Glomerular endothelial cell (primary cell): ENCODE measurements at places on chromosomes 12 and 14. TPM values are rescaled to one million over a fixed set of nuclear protein-coding genes. Genes with fewer than 3 reads are reported as not detected.
A peak's percentile ranks its signal among the peaks of the same experiment; 100 is the strongest.

DNA sequence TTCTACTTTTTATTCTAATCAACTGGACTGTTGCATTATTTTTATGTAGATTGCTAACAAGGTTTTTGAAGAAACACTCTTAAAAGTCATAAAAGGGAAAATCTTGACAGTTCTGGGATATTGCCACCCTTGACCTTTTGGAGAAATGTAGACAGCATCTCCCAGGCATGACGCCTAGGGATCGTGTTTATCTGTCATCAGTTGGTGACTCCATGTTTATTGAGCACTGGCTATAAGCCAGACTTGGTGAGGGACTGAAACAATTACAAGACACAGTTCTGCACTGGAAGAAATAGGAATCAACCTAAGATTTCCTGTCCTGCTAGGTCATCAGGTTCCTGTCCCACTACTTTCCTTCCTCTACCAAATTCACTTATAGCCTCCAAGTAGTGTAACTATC lies 34.5 kb downstream of the HMGA2 start:
- DNase-seq: no peak

DNA sequence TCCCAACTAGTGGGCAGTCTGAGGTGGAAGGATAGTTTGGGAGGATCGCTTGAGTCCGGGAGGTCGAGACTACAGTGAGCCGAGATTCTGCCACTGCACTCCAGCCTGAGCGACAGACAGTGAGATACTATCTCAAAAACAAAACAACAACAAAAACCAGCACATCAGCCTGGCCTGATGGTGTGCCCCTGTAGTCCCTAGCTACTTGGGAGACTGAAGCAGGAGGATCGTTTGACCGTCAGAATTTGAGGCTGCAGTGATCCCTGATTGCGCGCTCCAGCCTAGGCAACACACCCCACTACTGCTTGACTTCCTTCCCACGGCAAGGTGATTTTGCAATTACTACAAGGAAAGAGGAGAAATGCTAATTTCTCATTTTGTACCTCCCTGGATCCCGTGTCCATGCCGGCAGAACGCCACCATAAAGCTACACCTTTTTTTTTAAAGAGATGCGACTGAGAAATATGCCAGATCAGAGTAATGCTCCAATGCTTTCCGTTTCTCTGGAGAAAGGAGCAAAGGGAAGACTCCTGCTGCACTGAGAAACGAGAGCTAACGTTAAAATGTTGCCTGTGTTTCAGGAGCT lies 672 bp upstream of the SCFD1 start:
- no peak for DNase-seq

DNA sequence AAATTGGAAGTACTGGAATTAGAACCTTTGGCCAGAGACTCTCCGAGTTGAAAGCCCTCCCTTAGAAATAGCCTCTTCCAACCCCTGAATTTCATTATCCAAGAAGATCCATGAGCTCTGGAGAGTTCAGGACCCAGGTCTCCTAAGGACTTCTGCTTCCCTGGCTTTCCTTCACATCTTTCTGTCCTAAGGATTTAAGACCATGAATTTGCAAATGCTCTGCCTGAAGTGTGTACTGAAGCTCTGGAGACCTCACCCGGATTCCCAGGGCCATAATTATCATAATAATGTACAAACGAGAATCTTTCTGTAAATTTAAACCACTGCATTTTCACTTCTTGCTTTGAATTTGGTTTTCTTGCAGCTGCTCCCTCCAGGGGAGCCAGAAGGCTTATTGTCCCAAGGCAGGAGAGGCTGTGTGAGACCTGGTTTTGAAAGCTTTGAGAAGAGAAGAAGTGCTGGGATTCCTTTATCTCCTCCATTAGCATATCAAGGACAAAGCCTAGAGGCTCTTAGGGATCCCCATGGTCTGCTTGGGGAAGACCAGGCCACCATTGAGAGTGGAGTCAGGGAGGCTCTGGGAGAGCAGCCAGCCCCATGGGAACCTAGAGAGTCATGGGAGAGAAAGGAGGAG lies 41.1 kb downstream of the GLRX5 start:
- no peak for DNase-seq

GRCh38 chr12:26345471-26346003 lies 150.2 kb downstream of the SSPN start:
- DNase-seq: no peak

TAS2R14 gene
- total RNA-seq: 1.6 and 5.5 TPM in 2 replicates

TPPP2 gene
- total RNA-seq: not detected in 2 replicates

GRCh38 chr12:4303750-4304149 lies 17.3 kb upstream of the TIGAR start:
- DNase-seq: no peak

- DNase-seq: no peak
These were observed 251.2 kb upstream of the EGLN3 start for GRCh38 chr14:34201909-34202637.

- no peak for DNase-seq
These were observed 10.9 kb upstream of the LGMN start for GRCh38 chr14:92759300-92759678.

DNA sequence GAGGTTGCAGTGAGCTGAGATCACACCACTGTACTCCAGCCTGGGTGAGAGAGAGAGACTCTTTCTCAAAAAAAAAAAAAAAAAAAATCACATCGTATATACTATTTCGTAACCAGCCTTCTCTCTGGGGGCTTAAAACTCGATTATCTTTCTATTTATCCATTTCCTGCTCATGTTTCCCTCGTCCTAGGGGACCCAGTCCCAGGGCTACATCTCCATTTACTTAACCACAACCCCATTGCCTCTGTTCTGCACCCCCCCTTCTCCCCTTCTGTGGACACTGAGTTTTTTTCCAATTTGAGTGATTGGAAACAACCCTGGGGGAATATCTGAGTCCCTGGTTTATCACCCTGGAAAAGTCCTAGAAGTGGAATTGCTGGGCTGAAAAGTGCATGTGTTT lies 36.2 kb upstream of the YY1 start:
- no peak for DNase-seq

DNA sequence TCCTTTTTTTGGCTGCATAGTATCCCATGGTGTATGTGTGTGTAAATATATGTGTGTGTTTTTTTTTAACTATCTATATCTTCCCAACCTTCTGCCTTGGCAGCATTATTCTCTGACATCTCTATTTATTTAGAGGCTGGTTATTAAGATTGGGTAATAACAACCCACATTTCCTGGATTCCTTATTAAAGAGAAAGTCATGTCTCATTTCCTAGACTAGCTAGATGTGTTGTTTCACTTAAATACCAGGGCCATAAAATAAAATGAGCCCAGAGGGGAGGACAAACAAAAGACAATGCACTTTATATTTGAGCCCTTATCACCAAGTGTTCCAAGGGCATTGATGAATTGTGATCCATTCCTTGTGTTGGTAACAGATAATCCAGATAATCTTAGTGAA lies 169.1 kb downstream of the SLC5A8 start:
- DNase-seq: no peak

- DNase-seq: peak; percentile 67
These were observed 256.7 kb downstream of the C12orf75 start for GRCh38 chr12:105587237-105587636.

DNA sequence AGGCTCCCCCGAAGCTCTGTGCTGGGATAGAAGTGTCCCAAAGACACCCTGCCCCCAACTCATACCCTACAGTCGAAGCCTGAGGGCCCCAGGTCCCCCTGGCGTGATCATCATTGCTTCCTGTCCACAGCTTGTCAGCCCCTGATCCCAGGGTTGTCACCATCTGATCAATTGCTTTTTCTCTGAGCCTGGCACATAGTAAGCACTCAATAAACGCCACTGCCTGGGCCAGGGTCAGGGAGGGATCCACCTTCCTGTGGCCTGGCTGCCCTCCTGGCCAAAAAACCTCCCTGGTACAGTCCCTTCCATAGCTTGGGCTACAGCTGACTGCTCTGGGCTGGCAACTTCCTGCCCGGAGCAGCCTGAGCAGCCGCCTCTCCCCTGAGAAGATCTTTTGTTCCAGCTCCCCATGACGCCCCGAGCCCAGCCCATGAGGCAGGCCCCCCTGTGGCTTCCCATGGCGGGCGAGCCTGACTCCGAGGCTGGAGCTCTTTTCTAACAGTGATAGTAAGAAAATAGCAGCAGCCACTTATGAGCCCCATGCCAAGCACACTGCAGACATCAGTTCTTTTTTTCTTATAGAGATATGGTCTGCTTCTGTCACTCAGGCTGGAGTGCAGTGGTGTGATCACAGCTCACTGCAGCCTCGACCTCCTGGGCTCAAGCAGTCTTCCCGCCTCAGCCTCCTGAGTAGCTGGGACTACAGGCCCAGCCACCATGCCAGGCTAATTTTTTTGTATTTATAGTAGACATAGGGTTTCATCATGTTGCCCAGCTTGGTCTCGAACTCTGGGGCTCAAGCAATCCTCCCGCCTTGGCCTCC lies 6.5 kb downstream of the SH2B3 start:
- no peak for DNase-seq

HSPB8 gene
- 31.5 and 43.8 TPM in 2 replicates for total RNA-seq

DNA sequence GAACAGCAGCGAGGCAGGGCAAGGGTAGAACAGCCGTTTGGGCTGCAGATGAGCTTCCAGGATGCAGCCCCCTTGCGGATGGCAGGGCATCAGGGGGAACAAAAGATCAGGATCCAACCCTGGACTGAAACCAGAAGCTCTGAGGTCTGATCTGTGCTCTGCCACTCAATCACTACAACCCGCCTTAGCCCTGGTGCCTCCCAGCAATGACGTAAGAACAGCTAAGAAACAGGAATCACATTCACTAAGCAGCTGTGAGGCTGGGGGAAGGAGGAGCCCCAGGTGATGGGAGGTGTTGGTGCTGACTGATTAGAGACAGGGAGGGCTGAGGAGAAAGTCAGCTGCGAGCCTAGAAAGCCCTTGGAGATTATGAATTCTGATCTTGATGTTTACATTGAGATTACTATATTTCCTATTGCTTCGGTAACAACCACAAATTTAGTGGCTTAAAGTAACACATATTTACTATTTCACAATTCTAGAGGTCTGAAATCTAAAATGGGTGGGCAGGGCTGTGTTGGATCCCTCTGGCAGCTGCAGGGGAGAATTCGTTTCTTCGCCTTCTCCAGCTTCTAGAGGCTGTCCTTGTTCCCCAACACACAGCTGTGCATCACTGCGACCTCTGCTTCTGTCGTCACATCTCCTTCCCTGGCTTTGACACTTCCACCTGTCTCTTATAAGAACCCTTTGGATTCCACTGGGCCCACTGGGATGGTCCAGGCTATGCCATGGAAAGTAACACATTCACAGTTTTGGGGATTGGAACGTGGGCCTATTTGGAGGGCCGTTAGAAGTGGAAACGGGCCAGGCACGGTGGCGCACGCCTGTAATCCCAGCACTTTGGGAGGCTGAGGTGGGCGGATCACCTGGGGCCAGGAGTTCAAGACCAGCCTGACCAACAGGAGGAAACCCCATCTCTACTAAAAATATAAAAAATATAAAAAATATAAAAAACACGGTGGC lies 6.1 kb upstream of the CD9 start:
- no peak for DNase-seq

GPRC5D gene
- not detected in 2 replicates for total RNA-seq

LRRC10 gene
- total RNA-seq: not detected in 2 replicates

GRCh38 chr12:11939223-11939622 lies 131.5 kb upstream of the BCL2L14 start:
- DNase-seq: no peak

DNA sequence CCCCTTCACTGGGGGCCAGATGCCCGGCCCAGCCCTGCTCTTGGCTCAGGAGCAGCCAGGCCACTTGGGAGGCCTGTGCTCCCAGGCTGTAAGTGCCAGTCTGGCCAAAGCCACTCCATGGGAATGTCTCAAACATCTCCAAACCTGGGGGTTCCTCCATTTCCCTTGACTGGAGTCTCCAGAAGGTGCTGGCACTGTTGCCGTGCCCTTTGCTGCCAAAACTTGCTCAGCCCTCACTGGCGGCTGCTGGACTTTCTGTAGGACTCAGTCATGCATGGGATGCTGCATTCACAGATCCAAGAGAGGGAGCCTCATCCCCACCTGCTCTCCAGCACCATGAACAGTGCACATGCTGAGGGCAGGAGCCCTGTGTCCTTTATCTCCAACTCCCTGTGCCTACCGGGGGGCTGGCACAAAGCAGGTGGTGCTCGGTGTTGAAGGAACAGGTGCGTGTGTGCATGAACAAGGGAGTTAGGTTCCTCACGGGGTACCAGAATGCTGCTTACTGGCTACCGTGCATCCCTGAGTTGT lies 9.6 kb upstream of the OTUB2 start:
- no peak for DNase-seq

- DNase-seq: no peak
These were observed 152.2 kb downstream of the BCL11B start for GRCh38 chr14:99119554-99120525.

GRCh38 chr12:78239544-78239943 lies 408.9 kb downstream of the NAV3 start:
- DNase-seq: no peak

- no peak for DNase-seq
These were observed 12.8 kb upstream of the HPD start for GRCh38 chr12:121871467-121871866.

DNA sequence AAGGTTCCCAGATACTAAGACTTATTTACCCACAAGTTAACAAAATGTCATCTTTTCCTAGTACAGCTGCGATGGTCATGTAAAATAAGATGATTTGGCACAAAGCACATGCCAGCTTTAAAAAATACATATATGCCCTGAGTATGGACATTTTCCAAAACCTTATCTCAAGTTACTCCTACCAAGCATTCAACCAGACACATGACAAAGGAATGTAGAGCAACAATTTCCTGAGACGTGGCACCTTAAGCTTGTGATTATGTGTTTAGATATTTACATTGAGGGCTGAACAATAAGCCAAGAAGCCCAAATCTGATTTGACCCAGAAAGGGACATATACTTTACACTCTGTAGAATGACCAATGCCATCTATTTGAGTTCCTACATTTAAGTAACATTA lies 24.5 kb upstream of the OVCH1 start:
- DNase-seq: no peak

DNA sequence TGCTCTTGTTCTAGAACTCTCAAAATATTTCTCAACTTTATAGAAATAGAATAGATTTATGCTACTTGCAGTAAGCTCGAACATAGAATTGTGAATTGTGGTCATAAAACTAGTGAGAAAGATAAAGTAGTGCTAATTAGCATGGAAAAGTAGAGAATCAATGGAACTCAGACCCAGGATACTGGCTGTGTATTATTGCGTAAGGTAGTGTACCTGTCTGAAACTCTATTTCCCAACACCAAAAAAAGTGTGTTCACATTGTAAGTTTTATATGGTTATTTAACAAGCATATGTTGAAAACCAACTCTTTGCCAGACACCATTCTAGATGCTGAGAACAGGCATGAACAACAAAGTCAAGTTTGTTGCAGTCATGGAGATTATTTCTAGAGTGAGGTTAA lies 720.5 kb upstream of the ATXN7L3B start:
- DNase-seq: no peak

TAS2R50 gene
- total RNA-seq: 0.15 and 2.0 TPM in 2 replicates

GLIPR1L2 gene
- total RNA-seq: 0.23 TPM in 1 of 2 replicates, not detected in the other
